ENCODE measurements at places on chromosomes 1 and 21.

DNA sequence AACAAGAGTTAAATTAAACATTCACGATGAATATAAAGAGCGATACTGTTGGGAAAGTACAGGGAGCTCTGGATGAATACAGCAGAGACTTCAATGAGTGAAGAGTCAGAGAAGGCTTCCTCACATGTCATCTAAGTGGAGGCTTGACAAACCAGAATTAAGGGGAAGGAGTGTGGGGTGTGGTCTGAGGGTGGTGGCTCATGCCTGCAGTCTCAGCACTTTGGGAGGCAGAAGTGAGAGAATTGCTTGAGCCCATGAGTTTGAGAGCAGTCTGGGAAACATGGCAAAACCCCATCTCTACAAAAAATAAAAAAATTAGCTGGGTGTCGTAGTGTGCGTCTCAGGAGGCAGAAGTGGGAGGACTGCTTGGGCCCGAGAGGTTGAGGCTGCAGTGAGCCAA, 8.7 kb downstream of the SDHB start:
- DNase-seq, result no peak

DNA sequence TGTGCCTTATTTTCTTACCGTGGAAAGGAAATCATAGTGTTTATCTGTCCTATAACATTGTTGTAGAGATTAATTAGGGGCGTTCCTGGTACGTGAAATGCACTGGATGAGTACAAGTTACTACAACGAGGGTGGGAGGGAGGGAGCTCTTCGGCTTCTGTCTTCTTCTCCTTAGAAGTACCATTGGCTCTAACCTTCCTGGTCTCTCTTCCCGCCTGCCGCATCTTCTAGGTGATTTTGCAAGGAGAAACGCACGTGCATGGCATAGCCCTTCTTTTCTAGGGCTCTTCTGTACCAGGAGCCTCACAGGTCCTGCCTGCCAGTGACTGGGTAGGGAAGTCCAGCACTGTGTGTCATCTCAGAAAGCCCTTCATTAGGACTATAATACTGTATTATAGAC, 16.8 kb downstream of the SH3BP5L start:
- no peak for DNase-seq

- no peak for DNase-seq
These were observed 62.9 kb downstream of the IFI44 start for GRCh38 chr1:78712467-78713051.

- no peak for DNase-seq
These were observed 82.8 kb downstream of the DMRTB1 start for GRCh38 chr1:53541761-53542550.

- no peak for DNase-seq
These were observed 11.4 kb downstream of the ARMH1 start for GRCh38 chr1:44685881-44686280.

- no peak for DNase-seq
These were observed 103.3 kb upstream of the KCNK2 start for GRCh38 chr1:214979191-214979590.

DNA sequence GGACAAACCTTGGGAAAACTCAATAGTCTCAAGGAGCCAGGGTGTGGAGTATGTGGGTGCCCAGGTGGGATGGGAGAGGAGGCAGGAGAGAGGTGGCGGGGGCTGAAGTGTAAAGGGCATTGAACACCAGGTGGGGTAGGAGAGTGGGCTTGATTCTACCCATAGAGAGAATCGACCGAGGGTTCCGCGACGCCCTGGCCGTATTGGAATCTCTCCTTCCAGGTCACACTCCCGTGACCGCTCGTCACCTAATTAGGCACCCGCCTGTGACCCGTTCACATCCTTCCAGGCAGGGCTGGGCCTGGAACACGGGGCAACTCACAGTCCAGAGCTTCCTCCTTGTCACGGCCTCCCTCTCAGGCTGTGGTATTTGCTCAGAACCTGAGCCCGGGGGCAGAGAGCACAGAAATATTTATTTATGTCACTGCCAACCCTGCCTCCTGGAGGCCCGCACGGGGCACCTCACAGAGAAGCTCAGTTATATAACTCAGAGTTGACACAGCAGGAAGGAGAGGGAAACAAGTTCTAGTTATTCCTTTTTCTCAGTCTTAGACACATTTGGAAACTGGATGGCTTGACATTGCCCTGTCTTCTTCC, 12.0 kb downstream of the NCMAP start:
- no peak for DNase-seq

All from mesenteric fat pad (tissue), 1 donor.